ENCODE measurements at places on chromosomes 16 and 17.
A peak's percentile ranks its signal among the peaks of the same experiment; 100 is the strongest.

DNA sequence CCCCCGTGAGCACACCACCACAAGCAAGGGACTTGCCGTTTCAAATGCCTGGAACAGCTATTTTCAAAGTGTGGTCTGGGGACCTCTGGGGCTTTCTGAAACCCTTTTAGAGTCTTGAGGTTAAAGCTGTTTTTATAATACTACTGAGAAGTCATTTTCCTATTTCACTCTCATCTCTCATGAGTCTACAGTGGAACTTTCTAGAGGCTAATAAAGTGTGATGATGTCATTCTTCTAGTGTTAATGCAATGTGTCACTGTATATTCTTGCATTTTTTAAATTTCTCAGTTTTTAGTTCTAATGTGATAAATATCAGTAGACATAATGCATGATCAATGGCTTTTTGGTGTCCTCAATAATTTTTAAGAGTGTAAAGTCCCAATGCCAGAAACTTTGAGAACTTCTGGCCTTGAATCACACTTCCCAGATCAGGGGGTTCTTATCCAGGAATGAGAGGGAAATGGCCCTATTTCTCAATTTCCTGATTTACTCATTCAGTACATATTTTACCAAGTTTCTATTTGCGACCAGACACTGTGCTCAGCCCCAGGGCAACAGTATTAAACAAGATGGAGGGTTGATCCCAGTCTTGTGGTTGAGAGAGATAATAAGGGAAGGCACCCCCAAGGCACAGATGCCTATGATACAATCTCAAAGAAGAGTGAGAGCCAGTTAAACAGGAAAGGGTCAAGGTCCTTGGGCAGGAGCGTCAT, 444.0 kb downstream of the HS3ST3B1 start:
- no peak for DNase-seq

DNA sequence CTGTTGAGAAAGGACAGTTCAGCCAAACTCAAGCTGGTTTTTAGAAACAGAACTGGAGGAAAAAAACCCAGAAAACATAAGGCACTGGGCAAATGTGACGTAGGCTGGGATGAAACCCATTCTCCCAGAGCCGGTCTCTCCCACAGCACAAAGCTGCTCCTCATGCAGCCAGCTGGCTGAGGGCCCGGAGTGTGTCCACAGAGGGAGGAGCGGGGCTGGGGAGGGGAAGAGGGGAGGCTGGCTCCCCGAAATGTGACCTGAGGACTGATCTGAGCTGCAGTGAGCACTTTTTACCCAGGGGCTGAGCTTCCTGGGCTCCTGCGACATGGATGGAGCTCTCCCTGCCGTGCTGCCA, 20.8 kb downstream of the FOXF1 start:
- DNase-seq = no peak

GRCh38 chr17:6494239-6494941, 50.1 kb downstream of the PIMREG start:
- no peak for DNase-seq

DNA sequence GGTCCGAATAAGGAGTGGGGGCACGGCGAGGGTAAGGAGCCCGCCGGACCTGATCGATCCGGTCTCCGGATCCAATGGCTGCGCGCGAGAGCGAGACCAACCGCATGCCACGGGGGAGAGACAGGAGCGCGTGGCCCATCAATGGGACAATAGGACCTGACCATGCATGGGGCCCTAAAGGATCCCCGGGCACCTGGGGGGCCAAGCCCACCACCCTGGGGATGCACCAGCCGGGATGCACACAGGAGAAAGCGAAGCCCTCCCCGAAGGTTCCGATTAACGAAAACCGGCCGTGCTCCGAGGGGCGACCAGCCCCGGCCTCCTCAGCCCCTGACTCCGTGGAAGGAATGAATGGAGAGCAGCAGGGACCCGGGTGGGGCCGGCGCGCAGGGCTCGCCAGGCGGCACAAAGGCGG, 525 bp downstream of the JPT1 start:
- DNase-seq = no peak

- DNase-seq = no peak
Measured at GRCh38 chr17:82332669-82333278, 792 bp downstream of the SECTM1 start.

GRCh38 chr17:6186998-6187397, 116.8 kb downstream of the WSCD1 start:
- DNase-seq = no peak

DNA sequence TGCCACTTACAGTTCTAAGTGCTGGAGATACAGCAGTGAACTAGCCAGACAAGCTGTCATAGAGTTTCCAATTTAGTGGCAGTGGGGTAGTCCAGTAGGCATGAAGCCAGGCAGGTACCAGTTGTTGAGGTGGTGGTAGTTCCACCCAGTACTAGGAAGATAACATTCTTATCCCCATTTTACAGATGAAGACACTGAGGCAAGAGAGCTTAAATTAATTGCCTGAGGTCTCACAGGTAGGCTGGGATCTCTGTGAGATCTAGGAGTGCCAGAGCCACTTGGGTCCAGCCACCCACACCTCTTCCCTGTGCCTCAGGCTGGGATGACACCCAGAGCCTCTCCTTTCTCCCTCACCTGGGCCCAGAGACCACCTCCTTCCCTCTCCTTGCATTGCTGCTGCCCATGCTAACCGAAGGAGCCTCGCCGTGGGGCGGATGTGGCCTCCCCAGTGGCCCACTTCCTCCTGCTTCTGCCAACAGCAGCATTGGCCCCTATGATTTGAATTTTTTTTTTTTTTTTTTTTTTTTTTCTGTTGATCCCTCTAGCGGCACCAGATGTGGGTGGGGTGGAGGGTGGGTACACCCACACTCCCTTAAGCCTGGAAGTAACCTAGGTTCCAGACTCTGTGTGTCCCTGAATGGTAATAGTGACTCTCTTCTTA, 114.0 kb downstream of the PRKCB start:
- peak; percentile 63 for DNase-seq

- no peak for DNase-seq
Measured at GRCh38 chr17:40281663-40282062, 6.0 kb upstream of the CDC6 start.

DNA sequence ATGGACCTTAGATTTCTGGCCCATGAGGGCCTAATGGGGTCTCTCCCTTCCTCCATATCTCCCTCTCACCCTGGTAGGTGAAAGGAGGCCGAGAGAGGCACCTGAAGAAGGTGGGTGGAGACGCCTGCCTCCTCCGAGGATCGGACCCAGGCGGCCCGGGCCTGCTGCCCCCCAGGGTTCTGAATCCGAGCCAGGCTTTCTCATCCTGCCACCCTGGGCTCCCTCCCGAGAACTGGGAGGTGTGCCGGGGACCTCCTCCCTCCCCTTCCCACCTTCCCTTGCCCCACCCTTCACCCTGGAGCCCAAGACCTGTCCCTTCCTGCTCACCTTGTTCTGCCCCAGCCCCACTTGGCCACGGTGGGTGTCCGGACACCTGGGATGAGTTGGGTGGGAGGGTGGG, 5.0 kb downstream of the FBXL19 start:
- DNase-seq = no peak

DNA sequence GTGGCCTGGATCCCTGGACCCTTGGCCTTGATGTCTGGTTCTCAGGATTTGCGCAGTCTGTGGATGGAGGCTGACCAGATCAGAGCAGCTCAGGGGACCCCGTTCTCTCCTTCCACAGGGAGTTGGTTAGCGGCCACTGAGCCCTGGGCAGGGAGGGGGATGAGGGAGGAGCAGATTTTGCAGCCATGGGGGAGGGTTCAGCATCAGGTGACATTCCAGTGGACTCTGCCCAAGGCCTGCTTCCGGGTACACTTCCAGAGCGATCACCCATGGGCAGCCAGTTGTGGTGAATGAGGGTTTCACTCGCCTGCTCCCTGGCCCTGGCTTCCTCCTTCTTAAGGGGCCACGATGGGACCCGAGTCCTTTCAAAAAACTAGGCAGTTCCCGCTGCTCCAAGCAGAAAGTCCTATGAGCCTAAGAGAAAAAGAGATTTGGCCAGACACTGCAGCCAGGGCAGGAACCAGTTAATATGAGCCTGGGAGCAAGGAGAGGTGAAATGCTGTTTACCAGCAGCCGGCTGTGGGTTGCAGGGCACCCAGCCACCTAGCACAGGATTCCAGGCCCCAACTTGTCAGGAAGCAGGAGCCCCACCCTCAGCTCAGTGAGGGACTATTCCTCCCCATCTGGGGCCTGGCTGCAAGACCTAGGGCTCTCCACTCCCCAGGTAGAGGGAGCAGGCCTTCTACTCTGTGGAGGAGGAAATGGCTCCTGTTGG, 4.7 kb upstream of the GPRC5C start:
- DNase-seq = no peak

- DNase-seq = no peak
Measured at GRCh38 chr16:3650631-3651265, 3.7 kb upstream of the DNASE1 start.

- no peak for DNase-seq
Measured at GRCh38 chr17:55254375-55254774, 10.4 kb upstream of the HLF start.

GRCh38 chr17:28147017-28147416, 104.5 kb downstream of the NLK start:
- DNase-seq = no peak

DNA sequence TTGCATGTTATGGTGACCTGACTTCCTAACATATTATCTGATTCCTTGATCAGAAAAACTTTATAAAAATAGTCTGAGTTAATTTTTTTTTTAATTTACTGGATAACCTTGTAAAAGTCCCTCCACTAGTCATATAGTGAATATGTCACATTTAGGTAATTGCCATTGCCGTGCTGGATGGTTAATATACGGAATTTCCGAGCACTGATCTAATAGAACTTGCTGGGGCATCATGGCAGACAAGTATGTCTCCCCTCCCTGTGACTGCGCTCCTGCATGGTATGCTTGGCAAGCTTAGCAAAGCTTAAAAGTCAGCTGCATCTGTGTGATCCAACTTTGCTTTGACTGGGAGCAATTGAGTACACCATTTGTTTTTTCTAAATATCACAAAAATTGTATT, 239.4 kb upstream of the TBX2 start:
- DNase-seq = no peak

DNA sequence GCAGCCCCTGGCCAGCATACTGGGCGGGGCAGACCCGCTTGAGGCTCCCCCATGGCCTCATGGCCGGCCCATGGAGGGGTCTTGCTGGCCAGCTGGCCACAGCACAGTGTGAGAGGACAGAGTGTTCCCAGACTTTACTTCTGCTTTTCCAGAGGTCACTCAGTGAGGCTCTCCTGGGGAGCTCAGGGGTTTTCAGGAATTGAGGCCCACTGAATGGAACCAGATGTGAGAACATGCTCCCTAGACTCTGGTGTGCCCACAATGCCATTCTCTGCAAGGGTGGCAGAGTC, 21.2 kb downstream of the ATP6V0D1 start:
- DNase-seq = no peak

GRCh38 chr16:48479955-48480354, 94.7 kb upstream of the SIAH1 start:
- no peak for DNase-seq

DNA sequence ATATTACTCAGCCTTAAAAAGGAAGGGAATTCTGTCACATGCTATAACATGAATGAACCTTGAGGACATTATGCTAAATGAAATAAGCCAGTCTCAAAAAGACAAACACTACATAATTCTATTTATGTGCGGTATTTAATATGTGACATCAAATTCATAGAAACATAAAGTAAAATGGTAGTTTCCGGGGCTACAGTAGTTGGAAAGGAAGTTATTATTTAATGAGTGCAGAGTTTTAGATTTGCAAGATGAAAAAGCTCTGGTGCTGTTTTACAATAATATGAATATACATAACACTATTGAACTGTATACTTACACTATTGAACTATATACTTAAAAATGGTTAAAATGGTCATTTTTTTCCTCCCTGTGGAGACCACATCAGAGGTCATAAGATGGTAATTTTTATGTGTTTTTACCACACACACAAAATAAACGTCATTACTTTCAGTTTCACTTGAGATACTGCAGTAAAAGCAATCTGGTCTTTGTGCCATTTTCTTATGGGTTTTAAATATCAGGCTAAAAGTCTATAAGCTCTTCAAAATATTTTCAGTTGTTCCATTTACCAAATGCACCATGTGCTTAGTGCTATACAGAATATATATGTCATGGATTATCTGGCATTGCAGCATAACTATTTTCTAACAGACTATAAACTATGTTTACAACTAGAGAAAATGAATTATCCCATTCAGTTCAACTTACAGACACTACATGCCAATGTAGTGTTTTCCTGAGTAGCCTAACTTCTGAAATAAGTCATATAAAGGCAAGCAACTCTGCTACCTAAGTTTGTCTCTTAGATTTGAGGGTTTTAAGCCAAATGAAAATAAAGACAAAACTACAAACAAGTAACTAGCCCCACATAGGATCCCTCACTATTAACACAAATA, 90.9 kb downstream of the SPAG9 start:
- DNase-seq = no peak

DNA sequence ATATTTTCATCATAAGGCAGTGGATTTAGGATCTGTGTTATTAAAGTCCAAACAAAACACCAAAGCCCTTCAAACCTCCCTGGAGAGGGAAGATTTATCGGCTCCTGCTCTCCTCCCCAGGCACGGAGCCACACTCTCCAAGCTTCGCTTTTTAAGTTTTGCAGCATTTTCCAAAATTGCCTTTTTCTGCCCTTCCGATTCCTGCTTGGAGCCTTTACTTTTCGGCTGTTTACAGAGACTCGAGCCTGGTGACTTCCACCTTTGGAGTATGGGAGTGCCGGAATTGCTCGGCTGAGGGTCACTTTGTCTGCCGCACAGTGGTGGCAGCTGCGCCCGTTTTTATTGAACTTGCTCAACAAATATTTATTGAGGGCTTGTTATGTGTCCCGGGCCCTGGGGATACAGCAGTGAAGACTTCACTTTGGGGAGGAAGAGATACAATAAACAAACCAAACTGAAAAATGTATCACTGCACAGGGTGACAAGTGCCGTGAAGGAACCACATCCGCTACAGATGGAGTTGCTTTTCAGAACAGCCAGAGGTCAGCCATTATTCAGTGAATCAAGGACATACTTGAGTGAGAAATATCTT, 185.5 kb downstream of the NTN1 start:
- no peak for DNase-seq

DNA sequence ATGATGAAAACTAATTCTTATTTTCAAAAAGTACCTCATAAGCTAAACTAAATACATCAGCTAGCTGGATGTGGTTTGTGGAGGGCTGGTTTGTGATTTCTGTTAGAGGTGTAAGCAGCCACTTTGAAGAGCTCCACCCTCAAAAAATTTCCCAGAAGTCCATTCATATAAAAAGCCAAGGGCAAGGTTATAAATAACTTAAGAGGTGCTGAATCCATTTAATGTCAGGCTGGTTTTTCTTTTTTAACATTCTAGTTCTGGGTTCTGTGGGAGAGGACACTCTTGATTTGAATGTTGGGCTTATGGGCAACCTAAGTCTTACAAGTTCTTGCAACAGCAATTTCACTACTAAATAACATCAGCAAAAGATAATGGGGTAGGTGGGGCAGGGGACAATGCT, 3.4 kb upstream of the WIPI1 start:
- DNase-seq = no peak

- DNase-seq = peak; percentile 29
Measured at GRCh38 chr16:46929378-46930332, 43.8 kb downstream of the DNAJA2 start.

DNA sequence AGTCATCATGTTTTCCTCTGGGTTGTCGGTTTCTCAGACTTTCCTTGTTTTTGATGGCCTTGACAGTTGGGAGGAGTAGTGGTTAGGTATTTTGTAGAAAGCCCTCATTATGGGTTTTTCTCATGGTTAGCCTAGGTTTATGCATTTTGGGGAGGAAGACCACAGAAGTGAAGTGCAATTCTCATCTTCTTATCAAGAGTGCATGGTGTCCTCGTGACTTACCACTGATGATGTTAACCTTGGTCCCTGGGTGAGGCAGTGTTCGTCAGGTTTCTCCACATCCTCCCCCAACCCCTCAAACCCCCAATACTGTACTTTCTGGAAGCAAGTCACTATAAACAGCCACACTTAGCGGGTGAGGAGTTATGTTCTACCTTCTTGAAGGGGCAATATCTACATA, 42.3 kb downstream of the BPTF start:
- no peak for DNase-seq

Data from activated naive CD4-positive, alpha-beta T cell (primary cell).